HCT116 (cell line): ENCODE measurements at places on chromosomes 3 and 15. TPM values are rescaled to one million over a fixed set of nuclear protein-coding genes. Genes with fewer than 3 reads are reported as not detected.

Gene CPEB1
- total RNA-seq: not detected

Gene TF
- 10.4 TPM for total RNA-seq

Gene GXYLT2
- total RNA-seq: 5.6 TPM

Gene TRAT1
- total RNA-seq: not detected

Gene CHCHD6
- 36.3 TPM for total RNA-seq

Gene AADAC
- 3.8 TPM for total RNA-seq

Gene DAZL
- total RNA-seq: not detected

Gene TIPARP
- total RNA-seq: 51.3 TPM

Gene AQP9
- 0.12 TPM for total RNA-seq

Gene MTHFS
- total RNA-seq: 30.5 TPM

Gene PCOLCE2
- total RNA-seq: 4.4 TPM

Gene BCL6
- 17.5 TPM for total RNA-seq

Gene SLC51A
- not detected for total RNA-seq

Gene GABRA5
- not detected for total RNA-seq

Gene STX19
- total RNA-seq: not detected

Gene NEO1
- total RNA-seq: 30.0 TPM

Gene DHX30
- 114 TPM for total RNA-seq

Gene ITIH4
- total RNA-seq: 4.1 TPM

Gene PRSS50
- total RNA-seq: not detected

Gene COL6A5
- not detected for total RNA-seq

Gene SLC22A13
- total RNA-seq: 0.47 TPM

Gene IMP3
- total RNA-seq: 79.9 TPM
